HTR-8/SVneo (cell line): ENCODE measurements at places on chromosomes 5 and 9.

GRCh38 chr5:143695941-143696340, 116.0 kb upstream of the HMHB1 start:
- no peak for DNase-seq

DNA sequence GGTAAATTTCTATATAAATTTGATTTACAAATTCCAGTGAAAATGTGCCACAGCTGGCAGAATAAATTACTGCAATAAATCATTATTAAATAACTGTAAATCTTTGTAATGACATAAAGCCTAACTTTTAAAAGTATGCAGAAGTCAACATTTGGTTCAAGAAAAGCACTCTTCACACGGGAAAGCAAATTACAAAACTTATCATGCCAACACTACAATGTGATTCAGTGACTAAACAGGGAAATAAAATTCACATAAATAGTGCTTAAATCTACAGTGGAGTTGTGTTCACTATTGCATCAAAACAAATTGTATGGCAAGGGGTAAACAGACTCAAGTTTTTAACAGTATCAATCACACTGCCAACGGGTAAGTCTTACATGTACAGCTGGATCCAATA, 117.2 kb downstream of the BNC2 start:
- DNase-seq = no peak

GRCh38 chr5:113682497-113683136, 169.1 kb downstream of the YTHDC2 start:
- peak; percentile 3 for DNase-seq

DNA sequence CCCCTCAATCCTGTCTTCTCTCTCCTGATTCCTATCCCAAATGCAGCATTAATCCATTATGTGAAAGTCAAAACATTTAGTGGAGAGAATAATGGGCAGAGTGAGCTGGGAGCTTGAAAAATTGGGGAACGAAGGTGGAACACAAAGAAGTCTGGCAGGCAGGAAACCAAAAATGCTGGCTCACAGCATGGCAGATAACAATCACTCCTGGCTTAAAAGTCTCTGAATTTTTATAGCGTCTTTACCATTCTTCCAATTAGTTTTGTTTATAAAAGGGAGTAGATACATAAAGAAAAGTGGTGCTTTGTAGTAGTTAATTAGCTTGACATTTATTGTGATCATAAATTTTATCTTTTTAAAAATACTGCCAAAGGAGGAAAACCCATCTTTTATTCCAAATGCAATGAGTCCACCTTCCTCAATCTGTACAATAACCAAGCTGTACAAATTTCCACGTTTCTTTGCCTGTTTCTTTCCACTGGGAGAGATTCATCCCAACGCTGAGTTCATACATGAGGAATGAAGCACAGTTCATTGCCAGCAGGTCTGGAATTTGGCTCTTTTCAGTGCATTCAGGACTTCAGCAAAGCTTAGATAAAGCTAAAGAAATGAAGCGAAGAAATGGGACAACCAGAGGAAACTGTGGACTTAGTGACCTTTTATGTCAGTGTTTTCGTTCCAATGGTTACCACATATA, 174.7 kb downstream of the HMHB1 start:
- DNase-seq = no peak

- DNase-seq = no peak
Measured at GRCh38 chr5:180142824-180143610, 66.0 kb downstream of the RASGEF1C start.

GRCh38 chr5:176553260-176554085, 4.3 kb downstream of the CDHR2 start:
- no peak for DNase-seq

GRCh38 chr5:173320259-173320658, 8.0 kb downstream of the STC2 start:
- no peak for DNase-seq

- peak; percentile 17 for DNase-seq
Measured at GRCh38 chr5:87383216-87383615, 29.5 kb downstream of the CCNH start.

DNA sequence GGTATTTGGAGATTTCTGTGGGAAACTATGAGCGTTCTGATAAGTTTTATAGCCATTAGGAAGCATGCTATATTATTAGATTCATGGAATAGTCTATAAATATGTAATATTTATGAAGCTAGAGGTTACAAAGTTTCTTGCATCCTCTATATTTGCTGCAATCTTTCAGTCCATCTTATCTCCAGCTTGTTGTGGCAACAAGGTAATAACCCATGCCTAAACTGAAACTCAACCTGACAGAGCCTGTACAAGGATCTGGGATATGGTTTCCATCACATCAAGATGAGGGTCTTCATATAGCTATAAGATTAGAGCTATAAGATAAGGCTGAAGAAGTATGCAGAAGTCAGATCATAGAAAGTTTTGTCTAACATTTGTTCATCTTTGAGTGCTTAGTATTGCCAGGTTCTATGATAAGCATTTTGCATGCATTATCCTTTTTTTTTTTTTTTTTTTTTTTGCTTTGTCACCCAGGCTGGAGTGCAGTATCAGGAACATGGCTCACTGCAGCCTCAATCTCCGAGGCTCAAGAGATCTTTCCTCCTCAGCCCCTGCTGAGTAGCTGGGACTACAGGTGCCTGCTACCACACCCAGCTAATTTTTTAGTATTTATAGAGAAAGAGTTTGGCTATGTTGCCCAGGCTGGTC, 14.8 kb downstream of the BAAT start:
- DNase-seq = no peak

- no peak for DNase-seq
Measured at GRCh38 chr9:134558124-134558905, 83.3 kb upstream of the COL5A1 start.

DNA sequence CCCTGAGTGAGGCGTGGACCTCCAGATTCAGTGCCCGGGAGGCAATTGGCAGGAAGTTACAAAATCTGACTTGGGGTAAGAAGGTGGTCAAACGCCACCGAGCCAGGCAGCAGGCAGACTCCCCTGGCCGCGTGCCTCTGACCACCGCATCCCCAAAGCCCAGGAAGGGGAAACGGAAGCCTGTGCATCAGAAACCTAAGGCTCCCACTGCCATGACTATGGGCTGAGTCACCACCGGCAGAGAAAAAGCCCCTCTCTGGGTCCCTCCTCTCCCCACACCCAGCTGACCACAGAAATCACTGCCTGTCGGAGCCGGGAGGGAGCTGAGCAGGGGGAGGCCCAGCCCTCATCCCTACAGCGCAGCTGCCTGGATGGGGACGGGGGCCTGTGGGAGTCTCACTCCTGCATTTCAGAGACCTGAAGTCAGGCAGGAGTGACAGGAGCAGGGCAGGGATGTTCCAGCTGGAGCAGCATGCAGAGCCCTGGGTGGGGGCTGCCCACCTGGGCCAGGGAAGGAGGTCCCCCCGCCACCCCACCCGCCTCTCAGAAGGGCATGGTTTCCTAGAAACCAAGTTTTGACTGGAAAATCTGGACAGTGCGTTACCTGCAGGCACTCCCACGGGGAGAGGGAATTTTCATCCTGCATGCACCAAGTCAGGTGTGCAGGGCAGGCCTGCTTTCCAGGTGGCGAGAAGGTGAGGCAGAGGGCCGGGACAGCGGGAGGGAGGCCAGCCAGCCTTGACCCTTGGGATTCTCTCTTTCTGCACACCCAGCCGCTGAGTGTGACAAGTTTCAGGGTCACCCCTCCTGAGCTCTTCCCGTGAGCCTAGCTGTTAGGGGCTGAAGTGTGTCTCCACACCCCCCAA, 68.2 kb downstream of the LRSAM1 start:
- DNase-seq = peak; percentile 90

GRCh38 chr5:95713960-95714710, 17.0 kb upstream of the RHOBTB3 start:
- no peak for DNase-seq

GRCh38 chr9:16501141-16501540, 369.3 kb downstream of the BNC2 start:
- DNase-seq = no peak

- DNase-seq = no peak
Measured at GRCh38 chr5:135490245-135491037, 38.3 kb upstream of the TIFAB start.

- DNase-seq = no peak
Measured at GRCh38 chr5:38453921-38454320, 102.5 kb downstream of the LIFR start.

DNA sequence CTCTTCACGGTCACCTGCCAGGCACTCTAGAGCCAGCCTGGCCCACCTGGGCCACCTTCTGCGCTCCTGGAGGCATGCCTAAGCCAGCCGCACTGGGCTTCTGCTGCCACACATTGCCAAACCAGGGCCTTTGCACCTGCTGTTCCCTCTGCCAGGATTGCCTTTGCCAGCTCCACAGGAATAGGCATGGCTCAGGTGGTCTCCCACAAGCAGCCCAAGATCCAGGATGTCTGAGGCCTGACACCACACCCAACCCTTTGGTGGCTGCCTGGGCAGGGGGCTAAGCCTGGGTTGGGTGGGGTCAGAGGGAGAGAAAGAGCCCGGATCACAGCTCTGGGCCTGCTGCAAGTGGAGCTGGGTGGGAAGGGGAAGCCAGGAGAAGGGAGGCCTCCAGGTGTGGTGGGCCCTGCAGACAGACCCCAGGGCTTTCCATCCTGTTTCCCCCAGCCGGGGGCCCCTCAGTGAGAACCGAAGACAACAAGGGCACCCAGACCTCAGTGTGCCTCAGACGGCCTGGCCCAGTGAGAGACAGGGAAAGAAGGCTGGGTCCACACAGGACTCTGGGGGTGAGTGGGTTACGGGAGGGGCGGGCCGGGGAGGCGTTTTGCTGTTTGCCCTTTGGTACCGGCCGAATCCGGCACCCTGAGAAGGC, 672 bp upstream of the SUSD3 start:
- DNase-seq = no peak

DNA sequence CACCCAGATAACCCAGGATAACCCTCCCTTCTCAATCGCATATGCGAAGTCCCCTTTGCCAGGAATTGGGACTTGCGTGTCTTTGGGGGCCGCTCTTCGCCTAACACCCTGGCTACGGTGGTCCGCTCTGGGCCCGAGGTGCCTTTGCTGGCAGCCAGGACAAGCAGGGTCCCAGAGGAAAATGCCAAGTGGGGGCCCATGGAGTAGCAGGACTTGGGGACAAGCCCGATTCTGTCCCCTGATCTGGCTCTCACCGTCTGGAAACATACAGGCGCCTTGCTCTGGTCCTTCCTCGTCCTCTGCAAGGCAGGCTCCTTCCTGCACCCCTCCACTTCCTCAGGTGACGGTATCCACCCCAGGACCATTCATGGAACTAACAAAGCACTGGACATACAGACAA, 78.1 kb upstream of the UNC5A start:
- no peak for DNase-seq

- DNase-seq = no peak
Measured at GRCh38 chr9:33210006-33210715, 29.8 kb upstream of the SPINK4 start.

DNA sequence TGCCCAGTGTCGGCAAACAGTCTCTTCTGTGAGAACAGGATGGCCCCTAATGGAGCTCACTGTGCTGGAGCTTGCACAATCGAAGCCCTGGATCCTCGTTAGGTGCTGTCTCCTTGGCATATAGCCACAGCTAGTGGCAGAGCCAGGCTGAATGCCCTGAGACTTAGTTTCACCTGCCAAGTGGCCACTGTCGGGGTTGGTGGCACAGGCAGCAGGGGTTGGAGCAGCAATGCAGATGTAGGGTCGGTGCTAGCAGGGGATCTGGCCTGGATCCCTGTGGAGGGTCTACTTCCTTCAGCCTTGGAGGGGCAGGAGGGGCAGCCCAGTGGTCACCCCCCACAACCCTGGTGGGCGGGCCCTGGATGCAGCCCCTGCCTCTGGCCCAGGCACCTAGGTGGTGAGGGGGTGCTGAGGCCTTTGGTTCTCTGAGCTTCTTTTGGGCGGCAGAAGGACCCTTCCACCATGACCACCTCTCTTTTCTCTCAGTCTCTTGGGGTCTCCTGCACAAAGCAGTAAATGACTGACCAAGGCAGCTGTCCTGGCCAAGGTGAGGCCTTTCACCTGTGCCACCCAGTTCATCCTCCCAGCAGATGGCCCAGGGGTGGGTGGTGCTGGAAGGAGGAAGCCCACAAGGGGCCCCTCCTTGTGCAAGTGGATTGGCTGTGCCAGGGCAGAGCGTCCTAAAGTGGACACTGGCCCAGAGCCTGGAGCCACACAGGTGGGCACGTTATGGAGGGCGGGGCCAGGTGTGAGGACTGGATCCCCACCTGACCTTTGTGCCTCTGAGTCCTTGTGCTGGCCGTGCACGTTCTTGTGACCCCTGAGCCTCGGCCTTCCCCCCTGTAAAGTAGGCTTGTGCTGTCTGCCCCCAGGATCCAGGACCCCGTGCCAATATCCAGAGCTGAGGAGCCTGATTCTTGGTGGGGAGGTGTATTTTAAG, 44.8 kb downstream of the PHF2 start:
- DNase-seq = no peak

DNA sequence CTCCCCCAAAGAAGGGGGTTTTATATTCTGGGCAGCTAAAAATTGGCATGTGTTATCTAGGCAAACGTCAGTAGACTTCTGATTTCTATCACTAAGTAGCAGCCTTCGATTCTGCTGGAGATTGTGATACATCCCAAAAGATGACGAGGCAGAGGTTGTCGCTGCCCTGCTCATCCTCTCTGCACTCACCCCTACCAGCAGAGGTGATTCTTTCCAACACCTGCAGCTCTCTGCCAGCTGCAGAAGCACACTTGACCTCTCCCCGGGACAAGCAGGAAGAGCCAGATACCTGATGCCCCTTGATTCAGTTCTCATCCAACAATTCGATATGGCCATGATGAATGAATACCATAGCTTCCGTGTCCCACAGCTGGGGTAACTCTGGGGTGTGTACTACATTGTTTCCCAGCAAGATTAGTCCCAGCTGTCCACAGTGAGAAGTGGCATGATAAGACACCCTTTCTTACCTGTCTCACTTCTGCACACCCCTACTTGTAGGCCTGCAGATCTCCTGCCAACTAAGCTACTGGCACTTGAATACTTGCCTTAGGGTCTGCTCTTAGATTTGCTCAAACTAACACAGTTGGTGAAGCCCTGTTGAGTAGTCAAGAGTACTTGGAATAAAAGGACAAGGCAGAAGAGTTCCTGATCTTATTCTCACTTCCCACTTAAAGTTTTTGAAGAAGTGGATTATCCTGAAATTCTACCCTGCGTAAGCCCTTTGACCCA, 37.6 kb upstream of the SMAD5 start:
- no peak for DNase-seq
